ENCODE measurements at places on chromosomes 5 and 9. TPM values are rescaled to one million over a fixed set of nuclear protein-coding genes. Genes with fewer than 3 reads are reported as not detected.

The TEX53 gene
- total RNA-seq, result not detected

The NANS gene
- total RNA-seq, result 81.9 TPM

The HRH2 gene
- total RNA-seq, result not detected

The PCDHA10 gene
- 0.26 TPM for total RNA-seq

The CCNI2 gene
- under 0.01 TPM for total RNA-seq

The RETREG1 gene
- 0.51 TPM for total RNA-seq

The HARS1 gene
- total RNA-seq, result 51.9 TPM

DNA sequence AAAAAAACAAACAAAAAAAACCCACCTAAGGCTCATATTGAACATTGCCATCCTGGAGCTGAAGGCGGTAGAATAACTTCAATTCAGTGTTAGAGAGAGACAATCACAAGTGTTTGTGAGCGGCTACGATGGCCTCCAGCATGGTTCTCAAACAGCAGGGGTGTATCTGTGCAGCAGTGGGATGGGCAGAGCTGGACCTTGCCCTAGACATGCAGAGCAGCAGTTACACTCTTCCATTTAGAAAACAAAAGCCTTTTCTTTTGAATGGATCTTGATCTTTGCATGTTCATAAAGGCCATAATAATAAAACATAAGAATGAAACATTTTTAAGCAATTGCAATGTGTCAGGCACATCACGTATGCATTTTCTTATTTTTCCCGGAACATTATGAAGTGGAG, 50.3 kb downstream of the ARHGAP26 start:
- DNase-seq, result no peak

- DNase-seq, result no peak
Measured at GRCh38 chr5:74502479-74502950, 138.0 kb downstream of the ENC1 start.

DNA sequence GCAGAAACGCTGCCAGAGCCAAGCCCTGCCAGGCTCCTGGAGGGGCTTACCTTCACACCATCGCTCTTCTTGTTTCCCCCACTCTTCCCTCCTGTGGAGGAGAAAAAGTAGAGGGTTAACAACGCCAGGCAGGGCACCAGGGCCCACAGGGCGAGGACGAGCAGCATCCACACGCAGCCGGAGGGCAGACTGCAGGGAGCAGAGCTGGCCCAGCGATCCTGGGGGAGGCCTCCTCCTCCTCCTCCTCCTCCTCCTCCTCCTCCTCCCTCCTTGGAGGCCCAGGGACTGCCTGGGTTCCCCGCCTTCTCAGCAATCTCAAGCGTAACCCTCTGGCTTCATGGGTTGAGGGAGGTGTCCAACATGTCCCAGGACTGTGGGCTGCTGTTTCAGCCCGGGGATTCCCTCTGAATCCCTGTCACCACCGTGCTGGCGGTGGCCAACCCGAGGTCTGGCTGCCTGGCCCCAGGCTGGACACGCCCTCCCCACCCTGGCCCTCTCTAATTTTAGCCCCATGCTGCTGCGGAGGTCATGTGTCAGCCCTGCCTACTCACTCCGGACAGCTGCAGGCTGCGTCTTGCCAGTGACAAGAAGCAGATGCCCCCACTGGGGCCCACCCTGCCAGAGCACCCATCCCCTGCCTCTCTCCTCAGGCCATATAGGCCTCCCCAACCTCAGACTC, 44.3 kb downstream of the CAMK2A start:
- DNase-seq, result peak; percentile 58

DNA sequence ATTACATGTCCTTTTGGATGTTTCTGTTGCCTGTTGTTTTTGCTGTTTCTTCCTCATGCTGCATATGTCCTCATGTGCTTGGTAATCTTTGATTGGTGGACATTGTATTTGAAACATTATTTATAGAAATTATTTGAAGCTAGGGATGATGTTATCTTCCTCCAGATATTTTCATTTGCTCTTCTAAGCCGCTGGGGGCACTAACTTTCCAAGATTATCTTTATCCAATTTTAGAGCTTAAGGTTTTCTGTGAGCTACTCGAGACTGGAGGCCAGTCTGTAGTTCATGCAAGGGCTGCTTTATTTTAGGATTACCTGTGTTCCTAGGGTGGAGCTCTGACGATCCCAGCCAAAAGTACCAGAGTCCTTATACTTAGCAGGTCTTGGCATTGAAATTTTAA, 40.9 kb downstream of the STX17 start:
- no peak for DNase-seq

- no peak for DNase-seq
Measured at GRCh38 chr5:36272136-36272690, 29.5 kb downstream of the RANBP3L start.

- peak; percentile 21 for DNase-seq
Measured at GRCh38 chr9:18296702-18297055, 177.3 kb upstream of the ADAMTSL1 start.

- DNase-seq, result peak; percentile 6
Measured at GRCh38 chr5:103901885-103902284, 339.3 kb upstream of the NUDT12 start.

- DNase-seq, result peak; percentile 23
Measured at GRCh38 chr5:102799017-102799416, 43.9 kb downstream of the PAM start.

DNA sequence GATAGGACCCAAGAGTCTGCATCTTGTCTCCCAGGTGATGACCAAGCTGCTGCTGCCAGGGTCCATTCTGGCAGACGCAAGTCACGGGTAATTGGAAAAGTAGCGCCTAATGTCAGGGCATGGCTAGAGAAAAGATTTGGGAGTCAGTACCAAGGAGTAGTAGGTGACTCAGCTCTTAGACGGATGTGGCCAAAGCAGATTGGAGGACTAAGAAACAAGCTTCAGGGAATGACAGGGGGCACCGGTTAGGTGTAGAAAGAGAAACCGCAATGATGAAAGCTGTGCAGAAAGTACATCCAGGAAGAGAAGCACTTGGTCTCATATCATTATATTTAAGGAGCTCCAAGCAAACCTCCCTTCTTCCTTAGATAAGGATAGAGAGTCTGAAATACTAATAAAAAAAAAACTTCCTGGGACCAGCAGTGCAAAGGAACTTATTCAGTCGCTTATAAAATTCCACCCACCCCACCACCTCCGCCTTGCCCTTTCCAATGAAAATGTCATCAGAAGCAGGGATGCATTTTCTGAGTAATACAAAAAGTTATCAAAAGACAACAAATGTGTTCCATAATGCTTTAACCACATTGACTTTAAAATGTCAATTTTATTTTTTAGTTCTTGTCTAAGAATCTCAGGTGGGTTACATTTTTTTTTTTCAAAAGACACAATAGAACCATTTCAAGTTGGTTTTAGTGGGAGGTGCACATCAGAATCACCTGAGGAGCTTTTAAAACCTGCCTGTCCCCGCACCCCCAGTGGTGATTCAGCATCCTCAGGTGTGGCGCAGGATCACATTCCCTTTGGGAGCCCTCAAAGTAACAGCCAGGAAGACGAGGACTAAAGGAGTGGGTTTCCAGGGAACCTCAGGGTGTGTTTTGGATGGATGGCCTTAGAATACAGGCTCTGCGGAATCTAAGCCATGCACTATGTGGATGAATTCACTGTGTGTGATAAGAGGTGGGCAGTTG, 31.2 kb downstream of the PTPN3 start:
- no peak for DNase-seq

- no peak for DNase-seq
Measured at GRCh38 chr5:10220248-10220647, 29.4 kb downstream of the ATPSCKMT start.

- DNase-seq, result no peak
Measured at GRCh38 chr9:93588641-93589609, 12.5 kb downstream of the PHF2 start.

GRCh38 chr5:170144286-170145023, 38.8 kb downstream of the FOXI1 start:
- DNase-seq, result no peak

- DNase-seq, result peak; percentile 67
Measured at GRCh38 chr9:131500939-131501541, 1.7 kb upstream of the POMT1 start.

DNA sequence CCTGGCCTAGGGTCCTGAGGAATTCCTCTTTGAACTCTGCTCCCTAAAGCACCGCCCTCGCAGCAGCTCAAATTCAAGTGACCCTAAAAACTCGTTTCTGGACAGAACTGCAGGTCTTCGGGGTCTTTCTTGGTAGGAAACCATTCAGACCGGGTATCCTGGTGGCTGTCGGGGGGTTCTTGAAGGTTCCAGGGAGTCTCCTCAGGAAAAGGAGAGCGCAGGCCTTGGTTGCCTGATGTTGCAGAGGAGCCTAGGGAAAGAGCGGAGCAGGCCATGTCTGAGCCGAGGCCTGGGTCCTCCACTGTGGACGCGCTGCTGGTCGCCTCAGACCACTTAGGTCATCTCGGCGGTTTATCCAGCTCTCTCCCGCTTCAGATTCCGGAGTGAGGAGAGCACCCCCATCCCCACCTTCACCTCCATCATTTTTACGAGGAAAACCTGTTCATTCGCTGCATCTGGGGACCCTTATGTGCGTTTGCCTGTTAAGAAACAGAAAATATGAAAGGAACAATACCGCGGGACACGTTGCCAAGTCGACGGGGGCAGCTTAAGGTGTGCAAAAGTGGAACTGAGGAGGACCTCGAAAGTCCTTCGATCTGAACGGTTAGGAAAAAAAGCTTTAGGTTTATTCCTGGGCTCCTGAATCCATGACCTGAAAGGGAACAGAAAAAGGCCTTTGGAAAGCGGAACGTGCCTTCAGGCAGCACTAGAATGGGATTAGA, 299.4 kb downstream of the PARP8 start:
- no peak for DNase-seq

- DNase-seq, result peak; percentile 85
Measured at GRCh38 chr9:111940697-111941096, 44.1 kb downstream of the UGCG start.

DNA sequence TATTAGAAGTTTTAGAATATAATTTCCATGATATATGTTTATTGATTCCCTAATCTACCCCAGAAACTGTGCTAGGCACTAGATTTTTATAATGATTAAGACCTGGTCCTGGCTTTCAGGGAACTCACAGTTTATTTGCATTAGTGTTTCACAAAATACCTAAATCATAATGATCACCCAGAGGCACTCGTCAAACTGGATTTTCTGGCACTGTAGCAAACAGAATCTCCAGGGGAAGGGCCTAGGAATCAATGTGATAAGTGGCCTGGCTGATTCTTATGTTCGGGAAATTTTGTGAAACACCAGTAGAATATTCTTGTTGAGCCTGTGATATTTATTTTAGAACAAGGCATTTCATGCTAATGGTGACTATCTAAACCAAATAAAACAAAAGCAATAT, 37.4 kb upstream of the SRP19 start:
- DNase-seq, result no peak
